ENCODE measurements at places on chromosomes 2 and 18.

DNA sequence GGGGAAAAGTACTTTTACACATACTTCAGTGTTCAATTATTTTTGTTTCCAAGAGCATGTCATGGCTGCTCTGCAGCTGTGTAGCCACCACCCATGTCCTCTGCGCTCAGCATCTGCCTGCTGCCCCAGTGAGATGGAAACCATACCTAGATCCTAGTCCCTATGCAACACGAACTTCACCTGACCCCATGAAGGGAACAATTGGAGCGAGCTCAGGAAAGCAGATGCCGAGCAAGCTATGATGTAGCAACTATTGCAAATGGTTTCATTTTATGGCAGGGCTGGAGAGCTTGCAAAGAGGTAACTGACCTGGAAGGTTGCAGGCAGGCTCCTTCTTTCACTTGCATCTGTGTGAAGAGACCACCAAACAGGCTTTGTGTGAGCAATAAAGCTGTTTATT lies 1.3 kb upstream of the CCDC141 start:
- DNase-seq: no peak

GRCh38 chr2:209348433-209348832 lies 75.4 kb upstream of the MAP2 start:
- no peak for DNase-seq

DNA sequence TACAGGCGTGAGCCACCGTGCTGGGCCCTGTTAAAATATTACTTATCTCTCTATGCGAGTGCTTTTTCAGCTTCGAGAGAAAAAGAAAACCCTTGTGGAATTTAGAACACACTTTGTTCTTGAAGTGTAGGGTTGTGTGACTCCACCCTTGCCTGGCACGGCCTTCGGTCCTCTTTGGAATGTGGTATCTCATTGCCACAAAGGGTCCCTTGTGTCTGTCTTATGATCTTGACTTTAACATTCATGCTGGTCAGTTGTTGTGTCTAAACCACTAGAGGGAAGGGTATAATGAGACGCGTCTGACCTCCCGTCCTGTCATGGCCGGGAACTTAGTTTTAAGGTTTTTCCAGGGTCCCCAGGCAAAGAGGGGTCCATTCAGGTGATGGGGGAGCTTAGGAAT lies 246.4 kb downstream of the VAPA start:
- DNase-seq: no peak

DNA sequence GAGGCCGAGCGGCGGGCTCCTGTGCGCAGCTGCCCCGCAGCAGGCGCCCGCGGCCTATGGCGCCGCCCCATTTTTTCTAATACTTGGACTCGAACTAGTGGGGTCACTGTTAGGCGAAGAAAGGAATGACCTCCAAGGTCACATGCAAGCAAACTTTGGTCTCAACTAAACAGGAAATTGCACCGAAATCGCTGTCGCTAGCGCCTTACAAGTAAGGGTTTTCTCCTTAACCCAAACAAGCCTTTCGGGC lies 339 bp downstream of the ACAA2 start:
- DNase-seq: no peak

DNA sequence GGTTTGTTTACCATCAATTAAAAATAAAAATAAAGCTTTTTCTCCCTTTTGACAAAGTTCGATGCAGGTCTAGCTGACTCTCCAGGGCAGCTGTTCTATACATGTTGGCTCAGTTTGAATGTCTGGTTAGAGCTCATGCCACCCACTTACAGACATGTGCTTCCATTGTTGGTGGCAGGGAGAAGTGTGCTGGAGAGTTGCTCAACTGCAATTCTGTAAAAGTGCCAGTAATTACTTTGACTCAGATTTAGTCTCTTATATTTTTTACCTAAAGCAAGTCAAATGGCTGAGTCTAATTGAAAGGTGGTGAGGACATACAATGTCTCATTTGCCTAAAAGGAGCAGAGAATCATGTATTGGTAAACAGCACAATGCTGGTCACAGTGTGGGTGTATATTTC lies 609.1 kb upstream of the SYT4 start:
- DNase-seq: no peak

DNA sequence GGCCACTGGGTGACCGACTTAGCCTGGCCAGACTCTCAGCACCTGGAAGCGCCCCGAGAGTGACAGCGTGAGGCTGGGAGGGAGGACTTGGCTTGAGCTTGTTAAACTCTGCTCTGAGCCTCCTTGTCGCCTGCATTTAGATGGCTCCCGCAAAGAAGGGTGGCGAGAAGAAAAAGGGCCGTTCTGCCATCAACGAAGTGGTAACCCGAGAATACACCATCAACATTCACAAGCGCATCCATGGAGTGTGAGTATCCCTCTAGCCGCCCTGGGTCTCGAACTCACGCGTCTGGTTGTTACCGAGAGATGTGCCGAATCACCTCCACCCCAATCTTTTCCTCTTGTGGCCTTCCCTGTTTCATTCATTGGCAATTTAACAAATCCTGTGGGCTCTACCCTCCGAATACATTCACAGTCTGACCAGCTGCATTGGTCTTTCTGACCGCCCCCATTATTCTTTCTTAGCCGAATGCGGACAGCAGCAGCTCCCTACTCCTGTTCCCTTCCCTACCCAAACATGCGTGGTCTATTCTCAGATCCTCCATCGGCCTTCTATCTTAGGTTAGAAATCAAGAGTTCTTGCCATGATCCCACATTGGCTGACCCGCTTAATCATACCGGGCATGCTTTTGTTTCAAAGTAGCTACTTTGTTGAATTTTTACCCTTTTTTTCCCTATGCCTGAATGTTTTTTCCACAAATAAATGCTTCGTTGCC lies 631 bp downstream of the RPL31 start:
- no peak for DNase-seq

DNA sequence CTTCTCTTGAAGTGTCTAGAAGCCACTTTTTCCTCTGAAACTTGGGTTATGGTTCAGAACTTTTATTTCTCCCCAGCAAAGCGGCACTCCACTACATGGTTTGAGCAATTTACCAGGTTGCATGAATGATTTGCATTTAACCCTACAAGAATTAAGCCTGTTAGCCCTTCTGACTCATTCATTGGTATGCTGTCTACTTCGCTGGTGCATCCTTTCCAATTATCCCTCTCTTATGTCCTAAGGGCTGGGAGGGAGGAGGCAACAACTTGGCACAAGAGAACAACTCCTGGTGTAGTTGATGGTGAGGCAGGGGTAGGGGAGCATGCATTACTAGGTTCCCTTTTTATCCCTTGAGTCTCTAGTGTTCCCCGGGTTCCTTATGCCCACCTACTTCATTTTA lies 293.4 kb upstream of the MEX3C start:
- no peak for DNase-seq

DNA sequence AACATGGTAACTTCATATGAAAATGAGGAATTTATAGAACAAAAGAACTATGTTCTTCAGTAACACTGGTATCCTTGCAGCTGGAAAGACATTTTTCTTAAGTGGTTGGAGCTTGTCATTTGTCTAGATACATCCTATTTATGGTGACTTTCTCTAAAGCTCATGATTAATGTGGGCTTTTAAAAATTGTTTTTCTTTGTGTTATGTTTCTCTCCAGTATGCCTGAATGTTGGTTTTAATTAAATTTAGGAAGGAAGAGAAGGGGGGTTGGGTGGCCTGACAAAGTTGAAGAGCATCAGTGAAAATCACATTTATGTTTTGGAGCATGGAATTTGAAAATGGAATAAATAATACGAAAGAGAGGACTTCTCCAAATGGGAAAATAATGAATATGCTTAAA lies 457.1 kb upstream of the ETAA1 start:
- no peak for DNase-seq

DNA sequence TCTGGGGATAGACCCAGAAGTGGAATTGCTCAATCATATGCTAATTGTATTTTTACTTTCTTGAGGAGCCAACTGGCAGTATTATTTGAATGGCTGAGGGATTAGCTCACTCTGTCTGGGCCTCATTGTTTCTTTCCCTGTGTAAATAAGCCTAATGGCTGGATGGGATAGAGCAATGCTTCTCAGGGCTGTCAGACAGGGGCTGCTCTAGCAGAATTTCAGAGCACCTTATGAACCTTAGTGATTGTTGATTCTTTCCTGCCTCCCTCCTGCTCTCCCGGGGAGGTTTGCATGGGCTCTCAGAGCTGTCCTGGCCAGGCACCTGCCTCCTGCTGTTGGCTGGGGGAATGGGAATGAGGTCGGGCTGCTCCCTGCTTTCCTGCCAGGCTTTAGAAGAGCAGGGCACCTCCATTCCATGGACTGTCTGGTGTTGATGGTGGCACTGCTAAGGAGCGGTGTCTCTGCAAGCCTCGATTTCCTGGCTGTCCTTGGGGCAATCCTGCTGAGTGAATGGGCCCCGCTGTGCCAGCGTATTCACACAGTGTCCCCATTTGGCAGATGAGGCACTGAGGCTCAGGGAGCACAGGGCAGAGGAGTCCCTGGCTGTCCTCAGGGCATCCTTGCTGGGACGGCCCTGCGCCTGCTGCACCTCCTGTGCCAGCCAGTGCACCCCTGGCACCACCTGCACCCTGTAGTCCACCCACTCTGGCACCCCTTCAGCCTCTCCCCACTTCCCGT lies 468.2 kb upstream of the HS6ST1 start:
- no peak for DNase-seq

DNA sequence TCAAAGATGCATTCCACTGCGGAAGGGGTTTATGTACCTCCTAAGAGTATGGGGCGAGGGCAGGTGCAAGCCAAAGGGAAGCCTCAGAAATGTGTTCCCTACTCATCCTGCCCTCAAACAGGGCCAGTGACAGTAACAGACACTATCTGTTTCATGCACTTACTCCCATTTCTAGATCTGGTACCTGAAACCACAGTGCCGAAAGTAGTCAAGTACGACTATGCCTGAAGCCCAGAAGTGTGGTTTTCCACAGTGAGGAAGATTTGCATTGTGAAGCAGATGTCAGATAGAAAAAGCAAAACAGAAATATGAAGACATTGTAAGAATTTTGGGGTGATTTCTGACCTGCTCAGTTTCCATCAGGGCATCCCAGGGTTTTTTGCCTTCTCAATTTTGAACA lies 748.7 kb downstream of the RNF144A start:
- no peak for DNase-seq

- DNase-seq: no peak
Measured at GRCh38 chr2:127906206-127906926, 20.6 kb upstream of the AMMECR1L start.

GRCh38 chr2:129070663-129071062 lies 752.0 kb upstream of the HS6ST1 start:
- no peak for DNase-seq

DNA sequence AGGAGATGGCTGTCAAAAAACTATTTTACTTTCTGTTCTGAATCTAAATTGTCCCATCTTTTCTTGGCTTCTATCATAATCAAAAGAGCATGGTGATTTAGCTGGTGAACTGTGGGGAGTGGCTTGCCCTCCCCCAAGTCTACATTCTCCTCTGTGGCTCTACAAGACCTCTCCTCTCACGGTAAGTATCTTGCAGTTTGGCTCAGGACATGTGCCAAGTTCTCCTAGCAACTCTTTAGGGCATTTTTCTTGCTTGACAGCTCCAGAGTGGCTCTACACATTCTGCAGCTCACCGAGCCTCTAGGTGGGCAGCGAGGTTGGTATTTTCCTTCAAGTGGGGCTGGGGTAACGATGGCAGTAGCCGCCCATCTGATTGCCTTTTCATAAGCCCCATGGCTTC lies 29.1 kb downstream of the SLC4A5 start:
- no peak for DNase-seq

DNA sequence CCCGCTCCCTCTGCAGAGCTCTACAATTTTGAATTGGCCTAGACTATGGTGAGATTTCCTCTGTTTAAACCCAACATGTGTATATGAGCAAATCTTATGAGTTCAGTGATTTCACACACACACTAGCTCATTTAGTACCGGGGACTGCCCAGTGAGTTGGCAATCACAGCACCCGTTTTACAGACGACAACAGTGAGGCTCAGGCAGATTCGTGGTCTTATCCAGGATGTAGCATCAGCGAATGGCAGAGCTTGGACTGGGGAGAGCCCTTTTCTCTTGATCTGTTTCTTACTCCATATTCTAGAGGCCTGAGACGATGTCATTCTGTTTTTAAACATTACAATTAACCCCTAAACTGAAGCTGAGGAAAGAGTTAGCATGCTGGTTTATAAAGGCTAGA lies 419.9 kb downstream of the NBAS start:
- no peak for DNase-seq

GRCh38 chr2:56508662-56509061 lies 324.9 kb downstream of the CCDC85A start:
- no peak for DNase-seq

GRCh38 chr2:200455958-200456421 lies 53.9 kb downstream of the KCTD18 start:
- no peak for DNase-seq

DNA sequence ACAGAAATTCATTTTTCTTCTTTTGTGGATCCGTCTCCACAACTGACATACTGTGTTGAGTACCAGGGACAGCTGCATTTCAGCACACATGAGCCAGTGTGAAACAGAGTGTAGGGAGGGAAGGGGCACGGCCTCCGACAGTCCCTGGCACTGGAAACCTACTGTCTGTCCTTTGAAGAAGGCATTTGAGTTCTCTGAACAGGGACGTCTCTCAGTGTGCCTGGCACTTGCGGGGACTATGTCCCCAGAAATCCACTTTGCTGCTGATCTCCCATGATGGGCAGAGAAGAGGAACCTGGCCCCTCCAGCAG lies 48.1 kb downstream of the PLB1 start:
- no peak for DNase-seq

DNA sequence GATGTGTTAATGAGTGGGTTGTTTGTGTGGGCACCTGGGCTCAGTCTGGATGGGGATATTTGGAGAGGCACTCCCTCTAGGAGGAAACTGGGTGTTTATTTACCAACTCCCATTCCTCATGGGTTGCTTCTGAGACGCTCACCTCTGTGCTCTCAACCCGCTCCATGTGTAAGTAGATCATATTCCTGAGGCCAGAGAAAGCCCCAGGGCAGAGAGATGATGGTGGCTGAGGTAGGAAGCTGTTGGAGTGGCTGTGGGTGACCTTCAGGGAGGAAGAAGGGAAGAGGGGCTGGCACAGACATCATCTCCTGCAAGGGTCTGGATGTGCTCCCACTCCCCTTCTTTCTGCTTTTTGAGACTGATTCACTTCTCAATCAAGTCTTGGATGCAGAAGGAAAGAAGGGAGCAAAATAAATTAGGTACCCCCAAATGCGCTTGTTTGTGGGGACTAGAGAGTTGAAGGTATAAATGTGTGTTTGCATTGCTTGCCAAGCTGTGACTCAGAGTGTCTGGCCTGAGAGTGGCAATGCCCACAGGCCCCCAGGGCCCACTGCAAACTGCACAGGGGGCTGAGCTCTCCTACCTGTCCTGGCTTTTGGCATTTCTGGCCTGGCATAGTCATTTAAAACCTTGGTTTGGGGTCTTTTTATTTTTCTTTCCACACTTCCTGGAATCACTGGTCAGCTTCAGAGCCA lies 57.2 kb upstream of the TNP1 start:
- no peak for DNase-seq

GRCh38 chr18:57913686-57914085 lies 110.6 kb upstream of the ATP8B1 start:
- DNase-seq: no peak

DNA sequence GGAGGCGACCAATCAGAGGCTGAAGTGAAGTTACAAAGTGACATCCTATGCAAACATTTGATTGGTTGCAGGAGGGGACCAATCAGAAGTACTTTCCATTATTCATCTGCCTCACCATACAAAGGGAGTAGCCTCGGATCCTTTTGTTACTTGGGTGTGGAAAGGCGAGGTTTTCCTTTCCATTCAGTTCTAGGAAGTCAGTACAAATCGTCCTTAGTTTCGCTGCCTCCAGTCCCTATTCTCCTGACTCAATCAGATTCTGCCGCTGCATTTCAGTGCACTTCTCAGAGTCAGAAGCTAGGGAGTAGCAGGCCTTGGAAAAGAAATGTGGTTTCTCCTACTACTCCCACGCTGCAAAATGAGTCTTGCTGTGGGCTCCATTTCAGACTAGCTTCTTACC lies 149.4 kb downstream of the DTNA start:
- no peak for DNase-seq

GRCh38 chr18:8890957-8891464 lies 185.7 kb downstream of the MTCL1 start:
- no peak for DNase-seq
